ENCODE measurements at places on chromosomes 6 and 20.

GRCh38 chr6:111418971-111419693 lies 63.9 kb downstream of the REV3L start:
- no peak for DNase-seq

DNA sequence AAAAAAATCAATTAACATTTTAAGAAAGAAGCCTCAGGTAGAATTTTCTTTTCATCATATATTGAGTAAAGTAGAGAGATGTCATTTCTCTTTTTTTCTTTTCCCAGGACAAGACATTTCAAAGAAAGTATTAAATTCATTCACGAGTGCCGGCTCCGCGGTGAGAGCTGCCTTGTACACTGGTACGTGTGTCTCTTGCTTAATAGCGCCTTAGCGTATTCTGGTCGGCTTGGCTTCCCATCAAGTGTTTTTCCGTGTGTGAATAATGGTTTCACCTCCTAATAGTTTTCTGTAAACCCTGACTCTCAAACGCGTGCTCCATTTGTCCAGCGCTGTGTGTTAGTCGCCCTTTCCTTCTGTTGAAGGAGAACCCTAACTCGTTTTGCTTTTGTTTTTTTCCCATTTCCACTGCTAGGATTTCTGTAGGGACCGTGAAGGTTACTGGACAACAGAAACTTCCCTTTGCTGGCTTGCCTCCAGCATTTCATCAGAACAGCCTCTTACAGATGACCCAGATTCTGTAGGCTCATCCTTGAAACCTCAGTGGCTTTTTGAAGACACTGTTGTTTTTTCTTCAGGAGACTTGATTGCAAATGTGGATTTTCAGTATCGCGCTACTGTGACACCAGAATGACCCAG lies 45.7 kb upstream of the IRF4 start:
- no peak for DNase-seq

GRCh38 chr20:36591854-36592641 lies 13.5 kb upstream of the RAB5IF start:
- DNase-seq = no peak

- DNase-seq = no peak
These were observed 48.1 kb downstream of the TBC1D7 start for GRCh38 chr6:13280254-13280653.

DNA sequence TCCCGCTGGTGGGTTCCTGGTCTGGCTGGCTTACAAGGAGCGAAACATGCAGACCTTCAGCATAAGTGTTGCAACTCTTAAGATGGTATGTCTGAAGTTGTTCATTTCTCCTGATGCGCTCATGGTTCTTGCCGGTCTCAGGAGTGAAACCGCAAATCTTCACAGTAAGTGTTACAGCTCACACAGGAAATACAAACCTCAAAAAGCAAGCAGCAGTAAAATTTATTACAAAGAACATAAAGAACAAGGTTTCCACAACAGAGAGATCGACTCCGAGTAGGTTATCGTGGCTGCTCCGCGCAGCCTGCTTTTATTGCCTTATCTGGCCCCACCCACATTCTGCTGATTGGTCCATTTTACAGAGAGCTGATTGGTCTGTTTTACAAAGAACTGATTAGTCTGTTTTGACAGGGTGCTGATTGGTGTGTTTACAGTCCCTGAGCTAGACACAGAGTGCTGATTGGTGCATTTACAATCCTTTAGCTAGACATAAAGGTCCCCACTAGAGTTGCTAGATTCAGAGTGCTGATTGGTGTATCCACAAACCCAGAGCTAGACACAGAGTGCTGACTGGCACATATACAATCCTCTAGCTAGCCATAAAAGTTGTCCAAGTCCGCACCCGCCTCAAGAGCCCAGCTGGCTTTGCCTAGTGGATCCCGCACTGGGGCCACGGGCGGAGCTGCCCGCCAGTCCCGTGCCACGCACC lies 39.2 kb downstream of the TRIM27 start:
- DNase-seq = no peak

- no peak for DNase-seq
These were observed 83.1 kb downstream of the KCNB1 start for GRCh38 chr20:49399329-49399728.

- no peak for DNase-seq
These were observed 16.4 kb downstream of the NFATC2 start for GRCh38 chr20:51526106-51526470.

- no peak for DNase-seq
These were observed 66.8 kb downstream of the ZFP64 start for GRCh38 chr20:52124821-52125220.

- no peak for DNase-seq
These were observed 625 bp upstream of the ECHDC1 start for GRCh38 chr6:127343809-127344659.

GRCh38 chr6:133136177-133136880 lies 104.8 kb upstream of the EYA4 start:
- no peak for DNase-seq

GRCh38 chr20:50226093-50226974 lies 35.7 kb downstream of the CEBPB start:
- DNase-seq = no peak

- DNase-seq = no peak
These were observed 35.9 kb downstream of the CDYL start for GRCh38 chr6:4812068-4812467.

DNA sequence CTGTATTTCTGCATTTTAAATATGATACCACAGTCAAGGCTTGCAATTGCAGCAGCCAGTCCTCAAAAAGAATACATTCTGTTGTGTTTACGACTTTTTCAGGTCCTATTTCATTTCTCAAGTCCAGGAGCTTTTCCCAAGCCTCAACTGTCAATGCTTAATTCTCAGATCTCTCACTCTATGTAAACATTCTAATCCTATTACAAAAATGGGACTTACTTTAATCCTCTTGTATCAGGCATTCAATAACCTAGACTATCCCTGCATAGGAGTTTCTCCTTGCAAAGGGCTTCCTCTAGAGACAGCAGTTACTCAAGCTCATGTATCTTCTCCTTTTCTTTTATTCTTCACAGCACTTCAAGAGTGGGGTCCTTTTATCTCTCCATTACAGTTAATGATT lies 1293.0 kb downstream of the GRIK2 start:
- no peak for DNase-seq

GRCh38 chr6:107730106-107730505 lies 94.0 kb downstream of the SCML4 start:
- no peak for DNase-seq

GRCh38 chr6:166903500-166903899 lies 52.9 kb downstream of the RNASET2 start:
- DNase-seq = no peak

- no peak for DNase-seq
These were observed 76.0 kb downstream of the ADTRP start for GRCh38 chr6:11702500-11703130.

- DNase-seq = no peak
These were observed 1.2 kb downstream of the DCBLD1 start for GRCh38 chr6:117483645-117484016.

GRCh38 chr6:17662585-17662984 lies 44.1 kb downstream of the NUP153 start:
- DNase-seq = no peak

DNA sequence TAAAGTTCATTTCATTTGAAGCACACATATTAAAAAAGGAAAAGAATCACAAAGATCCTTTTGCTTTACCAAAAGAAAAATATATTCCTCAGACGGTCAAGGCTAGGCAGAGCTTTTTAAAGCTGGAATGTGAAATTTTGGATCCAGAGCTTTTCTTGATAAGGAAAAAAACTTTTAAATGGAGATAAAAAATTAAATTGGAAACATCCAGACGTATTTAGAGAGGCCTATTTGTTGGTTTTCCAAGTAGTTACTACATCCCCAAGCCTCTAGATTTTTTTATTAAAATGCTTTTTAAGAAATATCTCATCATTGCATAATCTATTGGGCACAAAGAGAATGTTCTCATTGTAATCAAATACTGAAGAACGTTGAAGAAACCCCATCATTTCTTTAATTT lies 385.7 kb upstream of the CITED2 start:
- no peak for DNase-seq

GRCh38 chr6:52511163-52511562 lies 65.7 kb downstream of the TRAM2 start:
- no peak for DNase-seq

DNA sequence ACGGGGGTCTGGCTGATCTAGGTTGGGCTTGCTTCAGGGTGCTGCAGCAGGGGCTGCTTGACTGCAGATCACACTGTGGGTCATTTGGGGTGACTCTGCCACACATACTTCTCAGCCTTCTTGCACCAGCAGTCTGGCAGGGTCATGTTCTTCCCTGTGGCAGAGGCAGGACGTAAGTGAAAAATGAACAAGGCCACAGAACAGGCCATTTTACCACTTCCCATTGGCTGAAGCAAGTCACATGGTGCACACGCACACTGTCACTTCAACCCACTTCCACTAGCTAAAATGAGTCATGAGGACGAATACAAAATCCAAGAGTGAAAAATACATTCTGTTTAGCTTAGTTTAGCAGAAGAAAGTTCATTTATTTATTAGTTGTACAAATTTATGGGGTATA lies 168.6 kb upstream of the GGTLC1 start:
- no peak for DNase-seq

GRCh38 chr20:39960522-39961428 lies 728.3 kb downstream of the MAFB start:
- DNase-seq = no peak

DNA sequence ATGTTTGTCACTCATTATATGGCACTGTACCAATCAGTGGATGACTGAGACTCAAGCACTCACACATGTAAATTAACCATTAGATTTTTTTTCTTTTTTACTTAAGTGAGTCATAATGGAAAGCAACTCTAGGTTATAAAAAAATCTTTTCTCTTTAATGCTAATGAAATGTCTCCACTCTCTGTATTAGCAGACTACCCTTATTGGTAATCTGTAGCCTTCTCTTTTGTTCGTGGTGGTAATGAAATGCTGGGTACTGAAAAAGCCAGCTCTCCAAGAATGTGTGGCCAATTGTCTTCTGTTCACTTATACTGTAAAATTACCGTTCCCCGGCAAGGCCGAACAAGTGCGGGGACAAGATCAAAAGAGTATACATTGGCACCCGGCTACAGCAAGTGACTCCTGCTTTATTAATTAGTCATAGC lies 69.0 kb downstream of the AFG1L start:
- no peak for DNase-seq

- DNase-seq = no peak
These were observed 1.4 kb upstream of the ZNF217 start for GRCh38 chr20:53595018-53595378.

DNA sequence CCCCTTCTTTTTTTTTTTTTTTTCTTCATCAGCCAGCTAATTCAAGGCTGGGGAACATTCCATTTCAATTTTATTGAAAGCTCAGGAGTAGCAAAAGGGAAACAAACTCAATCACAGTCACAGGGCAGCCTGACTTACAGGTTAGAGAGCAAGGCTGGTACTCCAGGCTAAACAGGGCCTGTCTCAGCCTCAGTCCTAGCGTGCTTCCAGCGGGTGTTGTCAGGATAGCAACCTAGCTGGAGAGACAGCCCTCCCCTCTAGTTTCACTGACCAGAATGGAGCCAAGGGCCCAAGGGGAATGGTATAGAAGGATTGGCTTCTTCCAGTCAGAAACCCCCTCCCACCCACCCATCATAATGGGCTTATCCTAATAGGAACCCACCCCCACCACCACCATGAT lies 132.9 kb downstream of the PXDC1 start:
- DNase-seq = no peak

GRCh38 chr6:111353912-111354462 lies 129.0 kb downstream of the REV3L start:
- no peak for DNase-seq

GRCh38 chr6:56259234-56260077 lies 12.1 kb upstream of the COL21A1 start:
- DNase-seq = no peak

DNA sequence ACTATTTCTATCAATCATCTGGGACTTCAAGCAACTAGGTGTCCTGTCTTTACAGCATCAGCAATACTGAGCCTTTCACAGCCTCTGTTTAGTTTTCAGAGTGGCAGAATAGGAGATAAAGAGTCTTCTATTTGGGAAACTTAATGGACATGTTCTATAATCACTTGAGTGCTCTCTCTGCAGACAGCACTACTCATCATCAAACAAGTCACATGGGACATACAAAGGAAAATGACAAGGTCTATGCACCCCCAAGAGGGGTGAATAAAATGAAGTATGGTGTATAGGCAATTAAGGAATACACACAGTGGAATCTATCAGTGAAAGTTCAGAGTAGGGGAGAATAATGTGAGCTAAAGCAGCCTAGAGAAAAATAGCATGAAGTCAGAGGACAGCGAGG lies 237.8 kb upstream of the THEMIS start:
- DNase-seq = peak; percentile 22

- no peak for DNase-seq
These were observed 64.9 kb downstream of the CRYBG1 start for GRCh38 chr6:106425382-106425781.

GRCh38 chr6:142784344-142784743 lies 160.6 kb downstream of the HIVEP2 start:
- DNase-seq = no peak

DNA sequence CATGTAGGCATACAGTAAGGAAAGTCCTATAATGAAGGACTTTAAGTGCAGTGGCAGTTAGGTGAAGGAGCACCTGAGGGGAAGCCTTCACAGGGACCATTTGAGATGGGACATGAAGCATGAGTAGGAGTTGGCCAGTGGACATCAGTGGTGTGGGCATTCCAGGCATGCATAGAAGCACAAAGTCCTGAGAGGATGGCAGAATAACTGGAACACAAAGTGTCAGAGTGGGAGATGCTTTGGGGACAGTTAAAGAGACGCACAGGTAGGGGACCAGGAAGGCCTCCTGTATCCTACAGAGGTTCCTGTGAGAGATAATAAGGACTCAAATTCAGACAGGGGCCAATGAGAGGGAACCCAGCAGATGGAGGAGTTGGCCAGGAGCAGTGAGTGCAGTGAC lies 26.4 kb upstream of the EFHC1 start:
- no peak for DNase-seq

- DNase-seq = no peak
These were observed 176.2 kb downstream of the NFATC2 start for GRCh38 chr20:51366155-51366886.

Measured in NCI-H187 treated with DMSO at 0.1 percent for 48 hours (cell line).